SJCRH30 (cell line): ENCODE measurements at places on chromosomes 5 and 9.
A peak's percentile ranks its signal among the peaks of the same experiment; 100 is the strongest.

DNA sequence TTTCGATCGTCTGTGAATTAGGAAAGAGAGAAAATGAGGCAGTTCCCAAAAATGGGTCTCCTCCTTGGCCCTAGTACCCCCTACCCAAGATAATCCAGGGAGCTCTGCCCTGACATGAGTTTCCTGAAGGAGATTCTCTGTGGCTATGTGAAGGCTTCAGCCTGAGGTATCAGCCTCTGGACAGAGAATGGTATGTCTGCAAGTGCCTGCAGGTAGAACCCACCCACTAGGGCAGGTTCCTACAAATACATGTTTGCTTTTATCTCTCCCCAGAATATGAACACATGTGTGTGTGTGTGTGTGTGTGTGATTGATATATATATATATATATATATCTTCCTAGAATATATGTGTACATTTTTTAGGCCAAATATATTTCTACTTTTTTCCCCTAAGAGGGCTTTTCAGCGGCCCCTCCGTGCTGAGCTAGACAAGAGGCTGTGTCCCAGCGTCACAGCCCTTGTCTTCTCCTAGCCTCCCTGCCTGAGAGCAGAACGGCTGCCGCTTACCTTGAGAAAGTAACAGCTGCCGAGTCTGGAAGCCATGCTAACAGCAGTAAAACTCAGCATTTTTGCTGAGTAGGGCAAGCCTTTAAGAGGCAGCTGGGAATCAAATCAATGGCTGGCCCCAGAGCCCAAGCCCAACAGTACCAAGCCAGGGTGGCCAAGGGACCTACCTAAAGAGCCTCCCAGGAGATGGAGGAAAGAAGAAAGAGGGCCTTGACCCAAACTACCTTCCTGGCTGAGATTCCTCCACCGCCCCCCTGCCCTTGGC lies 2.1 kb downstream of the BRINP1 start:
- peak overlapping the region; percentile 45 for H3K27ac ChIP-seq
- no peaks in the 10 kb centered on the region for H3K27me3 ChIP-seq
- H3K36me3 ChIP-seq, result peaks cover 4% of the 10 kb centered on the region
- DNase-seq, result peak; percentile 74

DNA sequence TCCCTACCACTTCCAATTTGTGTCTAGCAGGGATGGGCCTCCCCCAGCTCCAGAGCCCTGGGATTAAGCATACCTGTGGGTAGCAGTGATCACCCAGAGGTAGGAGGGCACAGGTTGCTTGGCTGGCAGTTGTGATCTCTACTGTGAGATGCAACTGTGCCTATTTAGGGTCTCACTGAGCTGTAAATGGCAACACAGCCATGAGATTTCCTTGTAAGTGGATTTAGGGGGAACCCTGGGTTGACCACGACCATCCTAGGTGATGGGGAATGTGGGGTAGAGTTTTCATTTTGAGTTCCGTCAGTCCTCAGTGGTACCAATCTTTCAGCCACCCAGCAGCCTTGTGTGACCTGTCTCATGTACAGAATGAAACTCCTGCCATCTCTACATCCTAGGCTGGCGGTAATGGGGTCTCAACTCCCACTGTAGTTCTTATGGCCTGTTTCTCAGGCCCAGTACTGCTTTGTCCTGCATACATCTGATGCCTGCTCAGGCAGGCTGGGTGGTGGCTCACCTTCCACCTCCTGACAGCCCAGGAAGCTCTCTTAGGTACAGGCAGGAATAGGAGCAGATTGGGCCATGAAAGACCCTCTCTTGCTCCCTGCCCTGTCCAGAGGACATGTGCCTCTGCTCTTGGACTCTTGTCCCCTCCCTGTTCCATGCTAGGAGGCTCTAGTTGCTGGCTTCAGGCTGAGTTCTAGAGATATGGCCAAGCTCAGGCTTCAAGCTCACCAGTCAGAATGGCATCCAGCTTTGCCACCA lies 8.1 kb downstream of the HNRNPAB start:
- peaks cover 98% of the 10 kb centered on the region for H3K36me3 ChIP-seq
- DNase-seq, result no peak
- H3K4me1 ChIP-seq, result no peaks in the 10 kb centered on the region
- H3K27me3 ChIP-seq, result no peaks in the 10 kb centered on the region
- no peak overlapping the region for H3K27ac ChIP-seq

DNA sequence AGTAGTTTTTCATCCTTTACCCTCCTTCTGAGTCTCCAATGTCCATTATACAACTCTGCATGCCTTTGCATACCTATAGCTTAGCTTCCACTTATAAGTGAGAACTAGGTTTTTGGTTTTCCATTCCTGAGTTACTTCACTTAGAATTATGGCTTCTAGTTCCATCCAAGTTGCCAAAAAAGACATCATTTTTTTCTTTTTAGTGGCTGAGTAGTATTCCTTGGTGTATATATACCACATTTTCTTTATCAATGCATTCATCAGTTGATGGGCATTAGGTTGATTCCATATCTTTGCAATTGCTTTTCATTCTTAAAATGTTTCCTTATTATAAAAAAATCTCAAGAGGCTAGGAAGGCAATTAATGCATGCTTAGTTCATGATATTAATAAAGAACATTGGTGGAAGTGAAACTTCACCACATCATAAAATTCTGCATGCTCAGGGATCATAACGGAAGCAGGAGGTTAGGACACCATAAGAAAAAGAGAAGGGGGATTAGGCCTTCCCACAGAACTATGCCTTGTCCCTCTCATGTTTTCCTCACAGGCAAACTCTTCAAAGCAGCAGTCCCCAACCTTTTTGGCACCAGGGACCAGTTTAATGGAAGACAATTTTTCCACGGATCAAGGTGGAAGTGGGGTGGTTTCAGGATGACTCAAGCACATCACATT lies 105.2 kb downstream of the FRMD3 start:
- H3K4me3 ChIP-seq, result no peak overlapping the region
- no peaks in the 10 kb centered on the region for H3K36me3 ChIP-seq
- H3K27ac ChIP-seq, result peak overlapping the region; percentile 61
- peaks cover 36% of the 10 kb centered on the region for H3K4me1 ChIP-seq
- no peaks in the 10 kb centered on the region for H3K27me3 ChIP-seq

- no peak overlapping the region for H3K4me3 ChIP-seq
- no peaks in the 10 kb centered on the region for H3K27me3 ChIP-seq
- H3K4me1 ChIP-seq, result peaks cover 12% of the 10 kb centered on the region
- no peak overlapping the region for H3K27ac ChIP-seq
- no peaks in the 10 kb centered on the region for H3K36me3 ChIP-seq
- DNase-seq, result no peak
Measured at GRCh38 chr9:92665836-92666235, 4.1 kb downstream of the IPPK start.

DNA sequence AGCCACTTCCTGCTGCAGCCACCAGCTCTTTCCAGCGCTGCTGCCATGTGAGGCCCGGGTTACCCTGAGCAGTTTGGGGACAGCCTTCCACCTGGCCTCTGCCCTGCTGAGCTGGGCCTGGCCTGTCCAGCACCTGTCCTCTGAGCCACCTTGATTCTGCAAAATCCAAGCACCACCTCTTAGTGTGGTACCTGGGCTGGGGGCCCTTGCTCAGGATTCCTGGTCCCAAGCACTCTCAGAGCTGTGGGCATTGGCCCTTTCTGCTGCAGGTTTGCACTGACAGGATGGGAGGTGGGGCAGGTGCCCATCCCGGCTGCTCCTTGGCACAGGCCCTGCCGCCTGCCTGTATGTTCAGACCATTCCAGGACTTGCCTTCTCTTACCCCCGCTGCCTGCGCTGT lies 309.2 kb upstream of the IRX4 start:
- H3K27me3 ChIP-seq, result no peaks in the 10 kb centered on the region
- H3K27ac ChIP-seq, result no peak overlapping the region
- H3K36me3 ChIP-seq, result no peaks in the 10 kb centered on the region
- no peak for DNase-seq
- no peak overlapping the region for H3K4me3 ChIP-seq
- no peaks in the 10 kb centered on the region for H3K4me1 ChIP-seq

- H3K27ac ChIP-seq, result no peak overlapping the region
- peaks cover 7% of the 10 kb centered on the region for H3K27me3 ChIP-seq
- H3K36me3 ChIP-seq, result no peaks in the 10 kb centered on the region
- H3K4me1 ChIP-seq, result peaks cover 4% of the 10 kb centered on the region; the same call in 1 of the 2 replicates
- peak; percentile 34 for DNase-seq
Measured at GRCh38 chr9:68714416-68715180, 9.6 kb downstream of the PIP5K1B start.
